ENCODE measurements at places on chromosomes 13 and 19.
A peak's percentile ranks its signal among the peaks of the same experiment; 100 is the strongest.

DNA sequence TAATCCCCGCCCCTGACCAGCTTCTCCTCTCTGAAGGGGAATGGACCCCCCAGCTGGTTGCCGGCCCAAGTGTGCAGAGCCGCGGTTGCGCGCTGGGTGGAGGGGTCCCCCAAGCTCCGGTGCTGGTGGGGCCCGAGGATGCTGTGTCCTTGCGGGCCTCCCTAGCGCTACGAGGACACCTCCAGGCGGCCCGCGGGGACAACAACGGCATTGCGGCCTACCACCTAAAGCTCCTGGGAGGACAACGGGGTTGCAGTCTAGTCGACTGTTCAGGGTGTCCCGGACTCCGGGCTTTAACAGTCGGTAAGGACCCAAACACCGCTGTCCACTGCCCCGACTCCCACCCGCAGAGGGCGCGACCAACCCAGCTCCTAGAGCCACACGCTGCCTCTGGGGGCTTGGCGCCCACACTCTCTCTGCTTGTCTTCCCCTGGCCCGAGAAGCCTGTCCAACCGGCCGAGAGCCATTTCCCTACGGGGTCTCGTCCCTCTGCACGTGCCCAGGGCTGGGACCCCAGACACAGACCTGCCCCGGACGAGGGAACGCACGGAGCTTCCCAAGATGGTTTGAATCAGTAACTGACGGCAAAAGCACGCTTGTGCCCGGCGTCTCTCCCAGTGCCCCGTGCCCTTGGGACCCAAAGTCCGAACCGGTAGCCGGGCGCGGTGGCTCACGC lies 927 bp upstream of the SDHAF1 start:
- no peak for DNase-seq

- DNase-seq = peak; percentile 14
Observed at GRCh38 chr13:97068151-97068550, 73.9 kb upstream of the OXGR1 start.

GRCh38 chr13:113923376-113924063 lies 50.4 kb downstream of the C13orf46 start:
- no peak for DNase-seq

GRCh38 chr13:59519819-59520218 lies 643.9 kb downstream of the DIAPH3 start:
- DNase-seq = no peak

DNA sequence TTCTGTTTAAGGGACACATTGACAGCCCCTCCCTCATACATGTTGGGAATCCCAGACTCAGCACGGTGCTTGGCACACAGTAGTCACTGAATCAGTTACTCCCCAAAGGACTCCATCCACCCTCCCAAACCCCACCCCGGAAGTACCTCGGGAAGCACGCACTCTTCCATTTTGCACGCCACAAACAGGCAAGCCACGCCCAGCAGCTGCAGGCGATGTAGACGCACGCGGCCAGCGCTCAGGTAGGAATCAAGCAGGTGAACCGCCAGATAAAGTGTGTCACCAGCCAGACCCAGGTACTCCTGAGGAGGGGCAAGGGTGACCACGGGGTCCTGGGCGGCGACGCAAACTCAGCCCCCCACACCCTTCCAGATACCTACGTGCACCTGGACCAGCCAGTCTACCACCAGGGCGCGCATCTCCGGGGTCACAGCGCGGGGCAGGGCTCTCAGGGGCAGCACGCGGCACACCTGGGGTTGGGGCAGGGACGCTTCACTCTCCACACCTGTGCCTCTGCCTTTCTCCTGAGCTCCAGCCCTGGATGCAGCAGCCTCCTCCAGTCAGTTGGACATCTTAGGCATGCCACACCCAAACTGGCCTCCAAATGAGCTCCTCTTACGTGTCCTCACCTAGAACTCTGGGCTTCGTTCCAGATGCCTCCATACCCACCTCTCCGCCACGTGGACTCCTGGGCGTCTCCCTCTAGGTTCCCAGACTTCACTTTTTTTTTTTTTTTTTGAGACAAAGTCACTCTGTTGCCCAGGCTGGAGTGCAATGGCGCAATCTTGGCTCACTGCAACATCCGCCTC lies 1.9 kb downstream of the CCNP start:
- DNase-seq = no peak

- no peak for DNase-seq
Observed at GRCh38 chr19:18776288-18776594, 14.9 kb downstream of the COMP start.

DNA sequence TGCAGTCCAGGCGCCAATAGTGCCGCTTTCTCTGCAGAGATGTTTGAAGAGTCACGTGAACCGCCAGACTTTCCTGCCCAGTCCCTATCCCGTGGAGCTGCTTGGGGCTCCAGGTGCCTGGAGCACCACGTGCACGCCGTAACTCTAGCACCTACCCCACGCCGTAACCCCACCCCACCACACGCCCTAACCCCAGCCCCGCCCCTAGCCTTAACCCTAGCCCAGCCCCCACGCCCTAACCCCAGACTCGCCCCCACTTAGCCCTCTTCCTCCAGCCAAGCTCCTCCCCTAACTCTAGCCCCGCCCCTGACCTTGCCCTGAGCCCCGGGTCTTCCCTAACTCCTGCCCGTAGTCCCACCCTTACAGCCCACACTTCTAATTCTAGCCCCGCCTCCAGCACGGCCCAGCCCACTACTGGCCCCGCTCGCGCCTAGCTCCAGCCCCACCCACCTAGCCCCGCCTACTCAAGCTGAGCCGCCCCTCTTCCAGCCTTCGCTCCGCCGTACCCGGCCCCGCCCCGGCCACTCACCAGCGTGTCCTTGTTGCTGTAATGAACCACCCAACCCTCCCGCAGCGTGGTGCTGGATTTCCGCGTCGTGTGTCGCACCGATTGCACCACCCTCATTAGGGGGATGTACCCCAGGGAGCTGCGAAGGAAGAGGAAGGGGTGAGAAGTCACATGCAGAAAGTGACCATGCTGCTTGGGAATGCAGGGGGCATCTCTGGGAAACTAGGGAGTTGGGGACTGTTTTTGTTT lies 19.5 kb downstream of the PRKD2 start:
- no peak for DNase-seq

DNA sequence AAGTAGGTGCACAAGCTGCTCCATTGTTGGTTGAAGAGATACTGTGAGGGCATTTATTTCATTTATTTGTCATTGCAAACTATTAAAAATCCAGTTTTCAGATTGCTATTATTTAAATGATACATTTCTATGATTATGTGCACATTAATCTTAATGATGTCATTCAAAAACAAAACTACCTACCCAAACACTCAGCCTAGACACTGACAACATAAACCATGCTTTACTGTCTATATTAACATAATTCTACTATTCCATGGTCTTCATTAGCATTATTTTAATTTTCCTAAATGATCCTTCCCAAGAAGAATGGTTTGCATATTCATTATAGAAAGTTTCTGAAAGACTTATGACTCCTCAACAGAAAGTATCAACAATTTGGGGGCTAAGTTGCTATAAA lies 813.0 kb upstream of the SLITRK5 start:
- DNase-seq = no peak

GRCh38 chr13:22108283-22108942 lies 437.5 kb downstream of the FGF9 start:
- no peak for DNase-seq

- DNase-seq = peak; percentile 42
Observed at GRCh38 chr13:113220141-113220598, 10.8 kb downstream of the CUL4A start.

DNA sequence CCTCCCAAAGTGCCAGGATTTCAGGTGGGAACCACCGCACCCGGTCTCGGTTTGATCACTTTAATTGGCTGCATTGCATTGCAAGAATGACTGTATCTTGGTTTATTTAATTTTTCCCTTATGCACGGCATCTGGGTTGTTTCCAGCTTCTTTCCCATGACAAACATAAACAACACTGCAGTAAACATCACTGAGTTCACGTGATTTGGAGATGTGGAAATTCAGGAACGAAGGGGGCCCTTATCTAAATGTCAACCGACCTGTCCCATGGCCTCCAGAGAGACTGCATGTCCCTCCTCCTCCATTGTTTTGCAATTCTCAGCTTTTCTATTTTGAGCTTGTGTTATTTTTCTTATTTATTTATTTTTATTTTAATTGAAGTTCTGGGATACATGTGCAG lies 14.4 kb upstream of the SULT2B1 start:
- DNase-seq = no peak

DNA sequence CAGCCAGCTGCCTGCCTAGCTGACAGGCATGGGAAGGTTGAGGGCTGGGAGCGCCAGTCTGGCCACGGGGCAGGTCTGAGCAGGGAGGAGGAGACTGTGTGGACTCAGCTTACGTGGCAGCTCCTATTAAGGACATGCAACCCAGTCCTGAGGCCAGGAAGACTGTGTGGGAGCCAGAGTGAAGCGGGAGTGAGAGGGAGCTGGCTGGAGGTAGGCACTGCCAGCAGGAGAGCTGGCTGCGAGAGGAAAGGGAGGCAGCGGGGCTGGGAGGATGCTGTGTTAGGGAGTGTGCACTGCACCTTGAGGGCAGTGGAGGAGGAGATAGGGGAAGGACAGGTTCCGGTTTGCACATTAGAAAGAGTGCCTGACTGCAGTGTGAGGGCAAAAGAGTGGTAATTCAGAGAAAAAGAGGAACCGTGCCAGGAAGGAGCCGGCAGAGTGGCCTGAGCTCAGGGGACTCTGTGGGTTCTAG lies 99.2 kb downstream of the SLC7A1 start:
- no peak for DNase-seq

DNA sequence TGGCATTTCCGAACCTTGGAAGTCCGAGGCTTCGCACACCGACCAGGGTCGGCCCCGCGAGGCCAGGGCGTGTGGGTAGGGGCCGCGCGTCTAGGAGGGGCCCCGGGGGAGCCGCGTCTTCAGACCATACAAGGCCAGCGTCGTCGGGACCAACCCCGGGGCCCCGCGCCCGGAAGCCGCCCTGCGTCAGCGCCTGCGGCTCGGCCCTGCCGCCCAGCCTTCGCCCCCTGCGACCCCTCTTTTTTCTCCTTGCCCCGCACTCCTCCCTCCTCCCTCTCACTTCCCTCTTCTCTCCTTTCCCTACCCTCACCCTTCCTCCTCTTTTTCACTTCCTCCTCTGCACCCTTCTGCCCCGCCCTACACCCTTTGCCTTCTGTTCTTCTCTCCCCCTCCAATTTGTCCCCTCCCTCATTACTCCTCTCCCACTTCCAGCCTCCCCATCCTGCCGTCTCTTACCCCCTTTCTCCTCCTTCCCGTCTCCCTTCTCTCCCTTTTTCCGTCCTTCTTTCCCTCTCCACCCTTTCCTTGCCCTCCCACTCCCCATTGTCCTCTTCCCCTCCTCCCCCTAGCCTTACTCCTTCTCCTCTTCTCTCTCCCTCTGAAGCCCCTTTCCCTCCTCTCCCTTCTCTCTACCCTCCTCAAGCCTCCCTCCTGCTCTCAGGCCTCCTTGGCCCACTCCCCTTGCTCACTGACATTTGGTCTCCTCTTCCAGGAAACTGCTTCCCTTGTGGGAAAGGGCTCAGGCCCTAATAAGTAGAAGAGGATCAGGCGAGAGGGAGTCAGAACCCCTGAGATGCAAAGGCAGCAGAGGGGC lies 2.2 kb upstream of the PLEKHG2 start:
- peak; percentile 22 for DNase-seq

DNA sequence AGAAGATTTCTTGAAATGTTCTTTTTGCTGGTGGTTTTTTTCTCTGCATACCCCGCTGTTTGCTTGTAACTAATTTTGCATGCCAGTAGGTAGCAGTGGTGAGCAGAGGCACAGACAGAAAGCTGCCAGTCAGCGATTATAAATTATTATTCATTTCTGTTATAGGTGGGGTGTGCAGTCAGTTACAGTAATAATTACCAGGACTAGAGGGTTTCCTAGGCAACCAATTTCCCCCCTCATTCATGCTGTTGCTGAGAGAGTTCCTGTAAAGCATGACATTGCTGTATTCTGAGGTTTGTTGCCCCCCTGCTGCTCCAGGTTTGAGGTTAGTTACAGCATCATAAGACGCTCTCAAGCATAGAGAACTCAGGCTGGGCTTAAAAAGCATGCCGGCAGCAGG lies 104.5 kb downstream of the URI1 start:
- no peak for DNase-seq

GRCh38 chr13:79992111-79992510 lies 348.8 kb downstream of the SPRY2 start:
- DNase-seq = no peak

DNA sequence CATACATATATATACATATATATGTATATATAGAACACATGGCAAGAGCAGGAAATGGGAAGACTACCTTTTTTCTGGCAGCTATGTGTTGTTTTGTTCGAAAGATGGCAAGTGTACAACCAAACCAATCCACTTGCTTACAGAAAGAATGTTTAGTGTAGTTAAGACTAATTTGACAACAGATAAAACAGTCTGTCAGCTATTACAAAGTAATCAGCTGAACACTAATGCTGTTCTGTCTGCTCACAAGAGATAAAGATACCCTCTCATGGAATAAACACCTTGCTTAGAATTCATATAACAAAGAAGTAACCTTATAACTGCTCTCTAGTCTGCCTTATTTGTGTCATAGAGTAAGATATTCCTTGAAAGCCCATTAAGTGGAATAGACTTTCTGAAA lies 858 bp upstream of the KCNRG start:
- DNase-seq = no peak

- DNase-seq = no peak
Observed at GRCh38 chr13:36414461-36414860, 17.8 kb upstream of the CCNA1 start.

GRCh38 chr13:98847780-98848179 lies 95.3 kb upstream of the SLC15A1 start:
- DNase-seq = no peak

GRCh38 chr19:44682807-44683206 lies 11.5 kb downstream of the CEACAM19 start:
- DNase-seq = no peak

DNA sequence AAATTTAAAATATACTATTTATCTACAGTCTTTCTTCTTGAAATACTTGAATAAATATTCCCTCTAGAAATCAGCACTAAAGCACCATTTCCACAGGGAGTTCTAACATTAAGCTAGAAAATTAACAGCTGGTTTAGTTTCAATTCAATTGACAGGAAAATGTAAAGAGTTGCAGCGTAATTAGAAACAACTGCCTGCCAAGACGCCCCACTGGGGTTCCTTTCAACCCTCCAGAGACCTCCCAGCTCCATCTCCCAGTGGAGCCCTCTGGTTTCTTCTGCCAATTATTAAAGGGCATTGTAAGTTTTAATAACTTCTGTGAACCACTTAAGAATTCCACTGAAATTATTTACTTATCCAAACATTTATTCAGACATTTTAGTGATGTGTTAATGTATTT lies 4.2 kb downstream of the GJA3 start:
- no peak for DNase-seq

GRCh38 chr19:18167011-18167410 lies 6.6 kb upstream of the IFI30 start:
- no peak for DNase-seq

DNA sequence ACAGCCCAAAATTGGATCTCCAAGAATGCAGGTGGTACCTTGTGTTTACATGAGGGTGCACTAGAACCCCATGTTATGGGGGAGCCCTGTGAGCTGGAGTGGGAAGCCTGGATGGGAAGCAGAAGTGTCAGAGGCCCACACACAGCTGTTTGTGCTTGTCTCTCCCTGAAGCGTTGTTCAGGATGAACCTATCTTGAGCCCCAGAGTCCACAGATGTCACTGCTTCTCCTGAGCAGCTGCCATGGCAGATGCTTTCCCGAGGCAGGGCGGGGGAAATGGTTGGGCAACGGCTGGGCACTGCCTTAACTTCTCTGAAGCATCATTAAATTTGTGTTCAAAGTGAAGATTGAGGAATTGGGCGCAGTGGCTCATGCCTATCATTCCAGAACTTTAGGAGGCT lies 17.1 kb upstream of the CHST8 start:
- no peak for DNase-seq
